Esophagus muscularis mucosa (tissue), 4 donors: ENCODE measurements at places on chromosomes 6 and 20. TPM values are rescaled to one million over a fixed set of nuclear protein-coding genes. Genes with fewer than 3 reads are reported as not detected.

MMP24 gene
- 4.0 TPM for total RNA-seq

DNA sequence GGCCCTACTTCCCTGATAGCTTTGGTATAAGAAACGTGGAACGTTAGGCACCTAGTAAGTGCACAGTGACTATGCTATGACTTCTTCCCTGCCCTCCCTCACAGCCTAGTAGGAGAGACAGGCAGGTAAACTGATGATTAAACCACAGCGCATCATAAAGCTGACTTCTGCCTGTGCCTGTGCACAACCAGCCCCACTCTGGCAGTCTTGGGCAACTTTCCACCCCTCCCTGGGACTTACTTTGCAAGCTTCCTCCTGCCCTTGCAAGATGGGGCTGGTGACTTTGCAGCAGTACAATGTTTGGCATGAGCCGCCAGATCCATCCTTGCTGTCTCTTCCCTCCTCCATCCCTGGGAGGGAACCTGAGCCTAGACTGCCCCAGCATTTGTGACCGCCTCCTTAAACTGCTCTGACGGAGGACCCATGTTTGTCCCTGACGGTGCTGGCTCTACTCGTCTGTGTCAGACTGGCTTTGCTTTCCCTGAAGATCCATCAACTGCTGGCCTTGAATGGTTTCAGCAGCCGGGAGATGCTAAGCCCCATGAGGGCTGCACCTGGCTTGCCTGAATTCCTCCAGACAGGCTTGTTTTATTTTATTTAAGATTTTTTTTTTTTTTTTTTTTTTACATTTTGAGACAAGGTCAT, 36.1 kb downstream of the EFCAB8 start:
- no peaks in the 10 kb centered on the region for H3K4me1 ChIP-seq
- no peak overlapping the region for H3K4me3 ChIP-seq
- no peaks in the 10 kb centered on the region for H3K27me3 ChIP-seq
- no peaks in the 10 kb centered on the region for H3K36me3 ChIP-seq
- no peak overlapping the region for H3K27ac ChIP-seq
- no peak for DNase-seq

DNA sequence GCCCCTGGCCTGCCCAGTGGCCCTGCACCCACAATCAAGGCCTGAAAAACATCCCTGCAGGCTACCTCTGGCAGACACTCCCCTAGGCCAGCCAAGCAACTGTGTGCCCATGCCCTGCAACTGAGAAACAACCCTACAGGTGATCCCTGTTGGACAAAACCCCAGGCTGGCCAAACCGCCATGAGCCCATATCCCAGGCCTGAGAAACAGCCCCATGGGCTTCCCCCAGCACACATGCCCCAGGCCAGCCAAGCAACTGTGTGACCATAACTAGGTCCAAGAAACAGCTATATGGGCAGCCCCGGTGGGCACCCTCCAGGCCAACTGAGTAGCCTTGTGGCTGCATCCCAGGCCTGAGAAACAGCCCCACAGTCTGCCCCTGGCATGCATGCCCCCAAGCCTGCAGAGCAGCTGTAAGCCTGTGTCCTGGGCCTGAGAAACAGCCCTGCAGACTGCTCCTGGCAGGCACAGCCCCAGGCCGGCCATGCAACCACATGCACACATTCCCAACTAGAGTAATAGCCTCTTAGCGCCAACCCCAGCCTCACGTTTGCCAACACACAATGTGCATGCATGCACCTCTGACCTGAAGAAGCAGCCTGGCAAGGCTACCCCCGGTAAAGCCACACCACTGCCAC, 41.0 kb upstream of the SRSF6 start:
- H3K27ac ChIP-seq: no peak overlapping the region
- H3K4me3 ChIP-seq: no peak overlapping the region
- H3K4me1 ChIP-seq: no peaks in the 10 kb centered on the region
- H3K36me3 ChIP-seq: no peaks in the 10 kb centered on the region
- peak; percentile 64 for DNase-seq

- peaks cover 96% of the 10 kb centered on the region for H3K4me1 ChIP-seq
- H3K36me3 ChIP-seq: no peaks in the 10 kb centered on the region
- no peak overlapping the region for H3K4me3 ChIP-seq
- no peak overlapping the region for H3K27ac ChIP-seq
- no peaks in the 10 kb centered on the region for H3K27me3 ChIP-seq
These were observed 36.8 kb downstream of the STK35 start for GRCh38 chr20:2138396-2138795.

- H3K4me3 ChIP-seq: no peak overlapping the region
- DNase-seq: no peak
- no peaks in the 10 kb centered on the region for H3K4me1 ChIP-seq
- no peak overlapping the region for H3K27ac ChIP-seq
- H3K36me3 ChIP-seq: no peaks in the 10 kb centered on the region
- no peaks in the 10 kb centered on the region for H3K27me3 ChIP-seq
These were observed 10.4 kb upstream of the PLG start for GRCh38 chr6:160691617-160692016.

DNA sequence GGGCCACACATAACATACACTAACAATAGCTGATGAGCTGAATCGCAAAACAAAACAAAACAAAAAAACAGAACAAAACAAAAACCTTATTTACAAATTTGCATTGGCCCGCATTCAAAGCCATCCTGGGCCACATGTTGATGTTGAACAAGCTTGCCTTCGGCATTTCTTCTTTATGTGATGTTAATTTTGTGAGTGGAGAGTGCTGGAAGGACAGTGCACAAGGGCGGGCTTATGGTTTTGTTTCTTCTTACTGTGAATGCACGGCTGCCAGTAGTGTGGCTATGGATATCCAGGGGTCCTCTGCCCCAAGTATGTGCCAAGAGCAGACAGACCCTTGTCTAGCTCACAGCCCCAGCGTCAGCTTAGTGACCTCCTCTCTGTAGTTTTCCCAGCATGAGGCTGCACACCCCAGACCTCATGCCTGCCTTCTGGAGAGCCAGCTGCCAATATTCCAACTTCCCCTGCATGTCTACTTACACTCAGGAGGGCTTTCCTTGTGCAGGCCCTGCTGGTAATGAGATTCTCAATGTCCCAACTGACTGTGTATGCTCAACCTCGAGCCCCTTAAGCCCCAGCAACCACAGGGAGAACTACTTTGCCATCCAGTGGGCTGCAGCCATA, 24.9 kb downstream of the ZNF292 start:
- no peaks in the 10 kb centered on the region for H3K36me3 ChIP-seq
- no peak overlapping the region for H3K4me3 ChIP-seq
- H3K27ac ChIP-seq: no peak overlapping the region
- H3K4me1 ChIP-seq: peaks cover 19% of the 10 kb centered on the region
- DNase-seq: no peak
